Cardiac fibroblast (primary cell): ENCODE measurements at places on chromosomes 12 and 14.

- DNase-seq, result no peak
Observed at GRCh38 chr12:14991069-14991468, 18.2 kb downstream of the PDE6H start.

GRCh38 chr12:101021911-101022388 is 188.1 kb downstream of the SLC5A8 start:
- peak; percentile 88 for DNase-seq

- DNase-seq, result no peak
Observed at GRCh38 chr12:26389343-26389742, 194.0 kb downstream of the SSPN start.

GRCh38 chr12:21551841-21552465 is 25.9 kb downstream of the SPX start:
- DNase-seq, result peak; percentile 32

DNA sequence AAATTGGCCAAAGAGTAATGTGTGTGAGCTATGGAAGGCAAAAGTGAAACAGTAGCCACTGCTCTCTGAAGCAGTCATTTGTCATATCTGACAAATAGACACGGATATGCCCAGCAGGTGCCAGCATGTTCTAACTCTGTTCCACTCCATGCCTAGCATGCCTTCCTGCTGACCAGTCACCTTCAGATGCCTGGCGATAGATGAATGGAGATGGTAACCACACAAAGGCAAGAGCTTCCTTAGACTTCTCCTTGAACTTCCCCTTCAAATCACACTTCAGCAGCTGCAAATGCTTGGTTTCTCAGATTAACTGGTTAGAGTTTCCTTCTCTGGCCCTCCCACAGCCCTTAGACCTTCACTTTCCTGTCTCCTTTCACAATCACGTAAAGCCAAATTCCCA is 429.9 kb downstream of the DAD1 start:
- no peak for DNase-seq

- DNase-seq, result no peak
Observed at GRCh38 chr12:40192704-40193255, 32.0 kb upstream of the LRRK2 start.

GRCh38 chr14:100530270-100531072 is 56.7 kb downstream of the BEGAIN start:
- no peak for DNase-seq

DNA sequence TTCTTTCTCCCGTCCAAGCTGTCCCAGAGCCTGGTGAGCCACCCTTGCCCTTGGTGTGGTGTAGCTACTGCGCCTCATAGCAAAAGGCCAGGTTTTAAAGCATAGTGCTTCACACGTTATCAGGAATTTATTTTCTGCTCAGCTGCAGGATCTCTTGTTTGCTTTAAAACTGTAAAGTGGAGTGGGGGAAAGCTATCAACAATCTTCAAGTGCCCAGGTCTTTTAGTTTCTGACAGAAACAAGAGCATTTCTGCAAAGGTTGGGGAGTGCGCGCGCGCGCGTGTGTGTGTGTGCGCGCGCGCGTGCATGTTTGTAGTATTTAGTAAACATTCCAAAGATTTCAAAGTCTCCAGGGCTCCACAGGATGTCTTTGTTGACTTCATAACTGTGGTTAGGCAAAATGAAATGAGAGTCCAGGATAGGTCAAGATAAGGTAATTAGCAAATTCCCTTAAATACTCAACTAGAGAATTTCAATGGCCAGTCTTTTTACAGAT is 45.5 kb downstream of the EML1 start:
- peak; percentile 36 for DNase-seq
